Thoracic aorta (tissue), 2 donors: ENCODE measurements at places on chromosomes 2 and 18.

- no peak for DNase-seq
These were observed 138.1 kb downstream of the KCNJ3 start for GRCh38 chr2:154836632-154837031.

DNA sequence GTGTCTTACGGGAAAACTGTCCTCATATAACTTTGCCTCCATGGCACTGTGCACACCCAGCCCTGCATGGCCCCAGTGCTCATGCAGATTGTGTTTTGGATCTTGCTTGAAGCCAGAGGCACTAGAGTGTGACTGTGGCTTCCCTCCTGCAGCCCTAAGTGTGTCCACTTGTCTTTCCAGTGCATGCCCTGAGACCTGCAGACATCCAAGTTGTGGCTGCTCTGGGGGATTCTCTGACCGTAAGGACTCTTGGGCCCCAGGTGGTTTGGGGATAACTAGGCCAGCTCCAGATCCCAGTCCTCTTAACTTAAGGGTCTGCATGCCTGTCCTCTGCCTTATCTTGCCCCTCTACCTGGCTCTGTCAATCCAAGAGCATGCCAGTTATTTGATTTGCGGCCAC lies 96.6 kb downstream of the PLB1 start:
- DNase-seq, result no peak

GRCh38 chr2:231780123-231780908 lies 766 bp downstream of the PDE6D start:
- DNase-seq, result no peak

DNA sequence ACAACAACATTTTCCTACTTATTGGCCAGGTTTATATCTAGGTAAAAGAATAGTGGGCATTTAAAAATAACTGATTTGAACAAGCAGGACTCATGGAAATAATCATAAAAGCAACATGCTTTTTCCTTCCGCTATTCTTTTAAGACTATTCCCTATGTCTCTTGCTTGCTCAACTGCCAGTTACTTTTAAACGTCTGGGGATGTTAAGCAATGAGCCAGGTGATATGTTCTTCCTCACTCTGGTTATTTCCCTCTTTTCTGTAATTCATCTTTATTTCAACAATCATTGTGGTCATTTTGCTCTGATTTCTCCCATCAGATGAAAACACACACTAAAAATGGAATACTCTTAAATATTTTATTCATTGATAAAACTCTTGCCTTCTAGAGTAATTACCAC lies 33.4 kb upstream of the SLC8A1 start:
- DNase-seq, result no peak

DNA sequence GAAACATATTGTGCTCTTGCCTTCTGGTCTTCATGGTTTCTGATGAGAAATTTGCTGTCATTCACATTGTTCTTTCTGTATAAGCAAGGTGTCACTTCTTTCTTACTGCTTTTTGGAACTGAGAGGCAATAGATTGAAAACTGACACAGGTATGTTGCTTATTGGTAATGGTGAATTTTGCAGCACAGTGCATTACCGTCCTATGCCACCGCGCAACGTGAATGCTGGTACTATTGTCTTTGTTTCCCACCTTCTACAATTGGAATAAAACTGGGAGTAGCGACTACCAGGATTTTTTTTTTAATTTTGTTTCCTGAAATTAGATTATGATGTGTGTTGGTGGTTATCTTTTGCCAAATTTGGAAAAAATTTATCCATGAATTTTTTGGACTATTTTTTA lies 11.4 kb downstream of the XIRP2 start:
- DNase-seq, result no peak

DNA sequence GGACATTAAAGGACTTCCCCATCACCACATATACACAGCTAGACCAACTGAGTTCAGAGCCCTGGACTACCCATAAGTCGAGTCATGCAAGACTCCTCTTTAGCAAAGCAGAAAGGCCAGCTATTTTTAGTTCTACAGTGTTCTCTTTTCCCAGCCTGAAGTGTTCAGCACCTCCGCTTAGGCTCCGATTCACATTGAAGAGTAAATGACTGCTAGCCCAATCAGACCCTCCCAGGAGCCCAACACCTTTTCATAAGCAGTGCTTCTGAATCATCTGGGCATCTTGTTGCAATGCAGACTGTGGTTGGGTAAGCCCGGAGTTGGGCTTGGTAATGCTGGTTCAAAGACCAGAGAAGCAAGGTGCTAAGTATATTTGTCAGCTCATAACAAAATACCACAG lies 138.6 kb upstream of the MSH6 start:
- DNase-seq, result no peak

GRCh38 chr18:67794521-67794920 lies 278.0 kb upstream of the DSEL start:
- no peak for DNase-seq

- DNase-seq, result no peak
These were observed 39.0 kb upstream of the NEDD4L start for GRCh38 chr18:58005011-58005410.

DNA sequence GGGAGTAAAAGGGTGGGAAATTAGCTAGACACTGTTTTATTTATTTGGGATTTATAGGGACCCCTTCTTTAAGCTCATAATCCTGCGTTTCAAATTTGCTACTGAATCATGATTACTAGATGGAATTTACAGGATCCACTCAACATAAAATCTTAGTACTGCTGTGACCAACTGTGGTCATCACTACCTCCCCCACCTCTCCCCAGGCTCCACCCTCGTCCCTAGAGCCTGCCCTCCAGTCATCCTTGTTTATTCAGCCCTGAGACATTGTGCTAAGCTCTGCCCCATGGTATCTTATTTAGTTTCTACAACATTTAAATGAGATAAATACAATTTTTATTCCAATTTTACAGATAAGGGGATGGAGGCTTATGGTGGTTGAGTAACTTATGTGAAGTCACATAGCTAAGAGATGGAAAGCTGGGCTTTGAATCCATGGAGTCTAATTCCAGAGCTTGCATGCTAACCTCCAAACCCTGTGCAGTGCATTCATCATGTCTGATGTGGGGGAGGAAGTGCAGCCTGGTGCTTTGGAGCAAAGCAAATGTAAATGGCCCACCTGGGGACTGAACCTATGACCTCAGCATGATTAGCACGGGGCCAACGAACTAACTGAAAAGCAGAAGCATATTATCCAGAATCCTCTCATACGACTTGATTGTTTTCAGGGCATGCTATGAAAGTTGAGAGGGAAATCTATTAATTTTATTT lies 502.4 kb downstream of the TMEM182 start:
- DNase-seq, result no peak

GRCh38 chr2:239346676-239347075 lies 54.1 kb downstream of the HDAC4 start:
- no peak for DNase-seq

DNA sequence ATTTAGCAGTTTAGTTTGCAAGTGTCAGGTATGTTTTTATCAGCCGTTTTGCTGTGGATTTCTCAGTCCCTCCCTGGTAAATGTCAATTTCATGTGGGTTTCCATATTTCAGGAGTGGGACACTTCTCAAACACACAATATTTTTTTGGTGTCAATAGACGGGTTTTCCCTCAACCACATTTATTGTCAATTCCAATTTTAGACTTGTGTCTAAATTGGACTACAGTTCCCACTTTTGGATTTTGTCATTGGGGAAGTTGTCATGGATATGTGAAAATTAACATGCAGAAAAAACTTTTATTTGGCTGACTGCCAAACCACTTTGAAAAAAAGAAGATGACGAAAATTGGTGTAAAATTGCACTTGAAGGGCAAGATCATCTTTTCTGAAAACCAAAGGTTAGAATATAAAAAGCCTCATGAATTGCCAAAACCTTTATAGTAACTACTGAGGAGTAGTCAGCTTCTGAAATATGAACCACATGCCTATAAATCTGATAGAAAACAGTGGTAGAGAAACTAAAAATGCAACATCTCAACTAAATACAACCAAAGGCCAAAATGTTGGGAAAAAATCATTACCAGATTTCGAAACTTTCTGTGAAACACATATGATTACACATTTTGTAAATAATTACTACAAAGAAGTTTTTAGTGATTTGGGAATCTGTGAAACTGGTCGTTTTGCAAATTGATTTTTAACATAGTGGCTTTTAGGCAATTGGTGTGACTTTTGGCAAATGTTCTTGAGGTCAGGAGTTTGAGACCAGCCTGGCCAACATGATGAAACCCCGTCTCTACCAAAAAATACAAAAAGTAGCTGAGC lies 106.4 kb downstream of the BCL2L11 start:
- DNase-seq, result no peak

DNA sequence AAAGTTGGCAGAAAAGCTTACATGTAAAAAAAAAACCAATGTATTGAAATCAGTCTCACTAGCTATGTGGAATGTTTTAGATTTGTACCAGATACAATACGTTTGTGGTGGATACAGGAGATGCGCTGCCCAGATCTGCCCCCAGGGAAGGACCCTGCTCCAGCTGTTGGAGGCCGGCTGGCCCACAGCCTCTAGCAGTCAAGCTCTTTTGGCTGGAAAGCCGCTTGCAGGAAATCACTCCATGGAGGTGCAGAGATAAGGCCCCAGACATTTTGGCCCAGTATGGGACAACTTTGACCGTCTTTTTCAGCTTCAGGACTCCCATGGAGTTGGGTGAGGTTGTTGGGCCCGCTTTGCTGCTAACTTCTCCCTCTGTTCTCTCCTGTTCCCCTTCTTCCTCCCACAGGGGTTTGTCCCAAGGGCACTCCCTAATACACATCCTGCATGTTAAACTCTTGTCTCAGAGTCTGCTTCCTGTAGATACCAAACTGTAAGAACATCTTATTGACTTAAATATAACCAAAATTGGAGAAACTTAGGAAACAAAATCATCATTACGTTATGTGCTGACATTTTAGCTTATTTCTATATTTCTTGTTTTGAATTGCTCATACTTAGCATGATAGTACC lies 1.7 kb upstream of the QPCT start:
- no peak for DNase-seq

DNA sequence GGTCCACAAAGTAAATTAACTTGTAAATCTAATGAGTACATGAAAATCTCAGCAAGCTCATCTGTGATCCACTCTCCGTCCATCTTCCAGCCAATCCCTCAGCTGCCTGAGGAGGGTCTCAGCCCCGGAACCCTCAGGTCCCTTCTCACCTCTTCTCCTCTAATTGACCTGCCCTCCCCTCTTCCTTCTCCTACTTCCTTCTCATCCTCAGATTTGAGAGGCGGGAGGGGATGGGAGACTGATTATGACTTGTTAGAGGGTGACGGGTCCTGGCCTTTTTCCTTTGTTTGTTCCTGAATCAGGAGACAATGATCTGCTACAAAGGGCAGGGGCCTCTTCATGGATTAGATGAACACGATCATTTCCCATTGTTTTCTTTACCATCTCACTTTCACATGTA lies 80.1 kb downstream of the CYBRD1 start:
- no peak for DNase-seq

DNA sequence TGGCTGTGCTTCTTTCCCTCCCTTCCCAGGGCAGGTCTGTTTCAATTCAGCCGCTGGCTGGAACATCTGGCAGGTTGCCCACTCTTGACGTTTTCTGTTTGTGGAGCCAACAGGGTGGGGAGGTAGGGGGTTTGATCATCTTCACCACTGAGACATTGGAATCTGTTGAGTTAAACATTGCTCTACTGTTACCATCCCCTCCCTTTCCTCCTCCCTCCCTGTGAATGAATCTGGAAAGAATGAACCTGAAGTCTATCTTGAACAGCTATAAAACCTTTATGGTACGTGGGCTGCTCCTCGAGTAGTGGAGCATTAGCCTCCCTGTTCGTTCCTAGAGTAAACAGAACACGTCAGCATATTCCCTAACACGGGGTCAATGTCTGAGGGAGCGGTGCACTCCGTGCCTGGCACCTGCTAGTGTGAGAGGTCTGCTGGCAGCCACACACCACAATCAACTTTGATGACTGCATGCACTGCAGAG lies 249.9 kb upstream of the RBBP8 start:
- no peak for DNase-seq

- no peak for DNase-seq
These were observed 437.1 kb downstream of the BCL11A start for GRCh38 chr2:60116161-60116875.

- no peak for DNase-seq
These were observed 741.8 kb upstream of the SALL3 start for GRCh38 chr18:78237864-78238263.
